ENCODE measurements at places on chromosomes 7 and 10.

- DNase-seq, result no peak
These were observed 1.2 kb downstream of the GTPBP10 start for GRCh38 chr7:90347759-90348158.

DNA sequence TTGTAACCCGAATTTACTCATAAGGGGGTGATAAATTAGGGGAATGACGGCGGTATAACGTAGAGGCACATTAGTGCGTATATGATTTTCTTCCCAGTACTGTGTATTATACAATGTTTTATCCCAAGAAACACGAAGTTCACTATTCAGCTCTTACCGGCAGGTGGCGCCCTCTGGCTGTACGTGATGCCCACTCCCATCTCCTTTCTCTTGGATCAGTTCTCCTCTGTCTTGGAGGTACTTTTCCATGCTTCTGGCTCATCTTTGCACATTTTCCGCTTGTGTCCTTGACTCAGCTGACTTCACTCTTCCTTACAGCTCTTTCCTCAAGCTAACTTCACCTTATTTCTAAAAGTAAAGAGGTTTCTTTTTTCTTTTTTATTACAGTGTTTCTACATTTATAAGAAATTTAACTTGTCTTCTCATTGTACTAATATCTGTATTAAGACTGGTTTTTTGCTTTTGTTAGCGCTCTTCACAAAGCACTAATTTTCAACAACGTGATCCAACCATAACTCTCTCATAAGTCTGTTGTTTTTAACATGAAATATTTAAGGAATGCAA, 21.3 kb downstream of the TMEM176B start:
- DNase-seq, result peak; percentile 75

GRCh38 chr10:14173706-14174594, 156.8 kb downstream of the FRMD4A start:
- peak; percentile 24 for DNase-seq

- no peak for DNase-seq
These were observed 177.1 kb downstream of the USP6NL start for GRCh38 chr10:11434324-11434723.

DNA sequence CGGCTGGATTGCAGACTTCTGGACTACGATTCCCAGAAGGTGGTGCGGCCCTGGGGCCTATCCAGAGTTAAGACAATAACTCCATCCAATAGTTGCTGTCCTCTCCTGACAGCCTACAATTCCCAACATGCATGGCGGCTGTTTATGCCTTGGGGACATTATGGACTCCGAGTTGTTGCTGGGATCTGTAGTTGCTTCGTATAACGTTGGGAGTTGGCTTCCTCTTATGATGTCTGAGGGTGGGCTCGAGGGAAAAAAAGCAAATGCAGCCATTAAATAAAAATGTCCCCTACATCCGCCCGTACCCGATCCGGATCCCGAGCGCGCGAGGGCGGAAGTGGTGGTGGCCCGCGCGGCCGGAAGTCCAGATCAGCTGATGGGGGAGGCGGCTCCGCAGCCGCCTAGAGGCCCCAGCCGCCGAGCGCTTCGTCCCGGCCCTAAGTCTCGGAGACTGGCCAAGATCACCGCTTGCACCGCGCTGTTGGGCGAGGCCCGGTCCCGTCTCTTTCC, at the start of gene ZSWIM8:
Gene ZSWIM8, plus strand, starts transcription at position 396 of the 510 bp plus-strand sequence. CDS start 273 bp downstream, outside the sequence.
- DNase-seq, result peak; percentile 95

GRCh38 chr10:42551582-42552187, 86.7 kb downstream of the ZNF33B start:
- no peak for DNase-seq

- peak; percentile 17 for DNase-seq
These were observed 324.6 kb downstream of the ATRNL1 start for GRCh38 chr10:115417585-115418265.

DNA sequence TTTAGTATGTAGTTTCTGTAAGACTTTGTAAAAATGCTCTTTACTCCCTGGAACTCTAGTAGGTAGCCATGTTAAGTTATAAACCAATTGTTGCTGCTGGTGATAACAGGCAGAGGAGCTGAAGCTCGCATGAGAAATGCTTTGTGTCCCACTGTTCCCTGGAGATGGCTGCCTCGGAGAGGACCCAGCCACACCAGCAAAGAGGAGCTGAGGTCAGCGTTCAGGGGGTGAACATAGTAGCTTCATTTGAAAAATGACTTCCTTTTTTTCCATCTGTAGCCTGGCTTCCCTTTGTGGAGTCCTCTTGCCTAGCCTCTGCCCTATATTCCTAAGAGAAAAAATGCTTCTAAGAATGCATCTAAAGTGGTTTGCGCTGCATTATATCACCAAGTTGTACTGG, 20.3 kb downstream of the CELF2 start:
- no peak for DNase-seq

GRCh38 chr7:12646139-12646538, 41.3 kb upstream of the ARL4A start:
- DNase-seq, result no peak

- no peak for DNase-seq
These were observed 99.5 kb downstream of the GPR85 start for GRCh38 chr7:112987171-112987570.

DNA sequence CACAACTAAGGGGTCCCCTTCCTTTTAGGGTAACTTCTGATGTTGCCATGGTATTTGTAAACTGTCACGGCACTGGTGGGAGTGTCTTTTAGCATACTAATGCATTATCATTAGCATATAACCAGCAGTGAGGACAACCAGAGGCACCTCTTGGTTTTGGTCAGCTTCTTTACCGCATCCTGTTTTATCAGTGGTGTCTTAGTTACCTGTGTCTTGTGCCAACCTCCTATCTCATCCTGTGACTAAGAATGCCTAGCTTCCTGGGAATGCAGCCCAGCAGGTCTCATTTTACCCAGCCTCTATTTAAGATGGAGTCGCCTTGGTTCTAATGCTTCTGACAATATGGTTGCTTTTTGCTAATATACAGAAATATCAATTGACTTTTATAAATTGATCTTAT, 54.9 kb downstream of the AHCYL2 start:
- no peak for DNase-seq

GRCh38 chr7:121891731-121892130, 18.8 kb downstream of the PTPRZ1 start:
- no peak for DNase-seq

DNA sequence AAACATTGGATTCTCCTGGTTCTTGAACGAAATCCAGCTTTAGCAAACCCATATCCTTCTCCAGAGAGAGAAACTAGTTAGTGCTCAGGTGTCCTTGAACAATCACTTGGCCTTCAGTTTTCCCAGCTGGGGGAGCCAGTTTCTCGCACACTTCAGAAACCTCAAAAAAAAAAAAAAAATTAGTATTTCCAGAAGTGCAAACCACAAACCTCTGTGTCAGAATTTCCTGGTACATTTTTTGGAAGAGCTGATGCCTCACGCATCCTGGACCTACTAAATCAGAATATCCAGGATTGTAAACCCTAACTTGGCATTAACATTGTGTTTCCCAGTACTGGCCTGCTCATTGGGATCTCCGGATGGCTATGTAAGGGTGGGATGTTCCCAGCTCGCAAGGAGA, 143.4 kb upstream of the EGR2 start:
- DNase-seq, result no peak

DNA sequence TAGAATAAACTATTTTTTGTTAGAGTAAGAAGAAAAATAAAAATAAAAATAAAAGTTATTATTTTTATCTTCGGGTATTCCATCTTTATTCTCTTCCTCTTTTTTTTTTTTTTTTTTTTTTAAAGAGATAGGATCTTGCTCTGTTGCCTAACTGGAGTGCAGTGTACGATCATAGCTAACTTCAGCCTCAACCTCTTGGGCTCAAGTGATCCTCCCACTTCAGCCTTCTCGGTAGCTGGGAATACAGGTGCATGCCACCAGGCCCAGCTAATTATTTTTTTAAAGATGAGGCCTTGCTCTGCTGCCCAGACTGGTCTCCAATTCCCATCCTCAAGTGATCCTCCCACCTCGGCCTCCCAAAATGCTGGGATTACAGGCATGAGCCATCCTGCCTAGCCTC, 15.4 kb downstream of the STAM start:
- no peak for DNase-seq

DNA sequence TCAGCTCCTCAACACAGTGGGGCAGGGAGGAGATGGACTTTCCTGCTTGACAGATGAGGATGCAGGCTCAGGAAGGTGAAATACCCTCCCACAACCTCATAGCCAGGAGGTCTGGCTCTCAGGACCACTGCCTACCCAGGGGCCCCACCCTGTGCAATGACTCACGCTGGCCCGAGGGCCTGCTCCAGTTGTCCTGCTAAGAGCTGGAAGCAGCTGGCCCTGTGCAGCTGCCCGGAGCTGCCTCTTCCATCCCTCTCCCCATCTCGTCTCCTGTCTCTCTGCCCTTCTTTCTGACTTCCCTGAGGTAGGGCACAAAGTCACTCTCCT, 123.9 kb downstream of the ZMIZ1 start:
- DNase-seq, result peak; percentile 84

DNA sequence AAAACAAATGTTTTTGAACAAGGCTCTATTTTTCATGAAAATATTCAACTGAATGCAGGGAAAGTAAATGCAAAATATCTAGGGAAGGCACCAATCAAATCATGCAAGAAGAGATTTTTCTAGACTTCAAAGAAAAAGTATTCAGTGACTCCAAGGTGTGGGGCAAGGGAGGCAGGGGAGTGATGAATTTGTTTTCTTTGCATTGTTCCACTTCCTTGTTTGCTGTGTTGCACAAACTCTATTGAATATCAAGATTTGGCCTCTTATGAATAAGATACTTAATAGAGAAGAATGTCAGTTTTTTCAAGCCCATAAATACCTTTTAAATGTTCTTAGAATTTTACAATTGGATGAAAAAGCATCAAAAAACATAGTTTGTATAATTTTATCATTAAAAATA, 26.4 kb downstream of the STEAP1 start:
- DNase-seq, result no peak

- peak; percentile 41 for DNase-seq
These were observed 134.8 kb upstream of the KIF5B start for GRCh38 chr10:32190890-32191491.

GRCh38 chr10:21499701-21500577, 25.5 kb downstream of the SKIDA1 start:
- peak; percentile 35 for DNase-seq

- DNase-seq, result peak; percentile 50
These were observed 31.8 kb upstream of the TMEM273 start for GRCh38 chr10:49220031-49220430.

DNA sequence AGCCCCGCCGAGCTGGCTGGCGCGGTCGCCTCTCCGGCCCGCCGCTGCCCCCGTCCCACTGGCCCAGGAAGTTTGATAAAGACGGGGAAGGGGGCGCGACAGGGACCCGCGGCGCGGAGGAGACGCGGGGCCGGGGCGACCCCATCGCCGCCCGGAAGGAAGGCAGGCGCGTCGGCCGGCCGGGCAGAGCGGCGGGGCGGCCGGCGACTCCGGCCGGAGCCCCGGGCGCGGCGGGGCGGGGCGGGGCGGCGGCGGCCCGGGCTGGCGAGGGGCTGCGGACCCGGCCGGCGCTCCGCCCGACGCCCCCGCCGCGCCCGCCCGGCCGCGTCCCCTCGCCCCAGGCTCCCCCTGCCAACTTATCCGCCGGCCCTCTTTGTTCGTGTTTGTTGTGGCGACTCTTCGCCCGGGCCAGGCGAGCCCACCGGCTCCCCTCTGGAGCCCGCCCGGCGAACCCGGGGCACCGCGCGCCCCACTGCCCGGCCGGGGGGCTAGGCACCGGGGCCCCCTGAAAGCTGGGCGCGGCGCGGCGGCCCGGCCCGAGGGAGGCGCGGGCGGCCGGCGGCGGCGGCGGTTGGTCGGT, 571 bp downstream of the KDM7A start:
- peak; percentile 47 for DNase-seq

- DNase-seq, result no peak
These were observed 436.3 kb downstream of the SORCS1 start for GRCh38 chr10:106728232-106728631.

DNA sequence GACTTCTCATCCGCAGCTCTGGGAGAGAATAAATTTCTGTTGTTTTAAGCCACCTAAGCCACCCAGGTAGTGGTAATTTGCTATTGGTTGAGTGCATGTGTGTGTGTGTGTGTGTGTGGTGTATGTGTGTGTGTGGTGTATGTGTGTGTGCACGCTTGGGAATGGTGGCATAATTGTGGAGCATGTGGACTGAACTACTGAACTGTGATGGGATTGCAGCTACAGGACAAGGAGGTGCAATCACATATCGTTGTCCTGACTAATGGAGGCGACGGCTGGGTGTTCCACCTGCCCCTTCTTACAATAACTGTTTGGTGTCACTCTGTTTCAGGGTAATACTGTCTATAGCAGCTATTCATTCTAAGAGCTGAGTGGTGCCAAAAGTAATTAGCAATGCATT, 448.7 kb upstream of the PFKP start:
- DNase-seq, result no peak

DNA sequence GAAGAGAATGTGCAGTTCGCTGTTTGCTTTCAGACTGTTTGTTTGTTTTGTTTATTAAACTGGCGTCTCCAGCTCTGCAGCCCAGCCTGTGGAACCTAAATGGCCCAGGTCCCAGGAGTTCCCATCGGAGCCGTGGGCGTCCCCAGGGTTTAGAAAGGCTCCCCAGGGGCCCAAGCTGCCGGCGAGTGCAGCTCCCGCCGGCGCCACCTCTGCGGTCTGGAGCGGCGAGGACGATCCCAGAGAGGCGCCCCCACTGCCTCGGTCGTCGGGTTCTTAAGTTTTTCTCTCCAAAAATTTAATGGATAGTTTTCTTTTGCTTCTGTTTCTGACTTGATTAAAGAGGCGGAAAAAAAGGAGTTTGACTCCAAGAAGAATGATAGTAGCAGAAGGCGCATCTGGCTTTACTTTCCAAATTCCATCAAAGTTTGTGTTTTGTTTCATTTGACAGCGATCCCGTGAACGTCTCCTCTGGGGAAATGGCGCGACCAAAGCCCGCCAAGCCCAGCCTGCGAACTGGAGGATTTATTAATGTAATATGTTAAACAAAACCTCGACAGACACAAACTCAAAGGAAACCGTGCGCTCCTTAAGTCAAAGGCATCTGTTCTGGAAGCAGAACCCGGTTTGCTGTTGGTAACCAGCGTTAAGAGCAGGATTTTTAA, 718 bp upstream of the FZD1 start:
- DNase-seq, result peak; percentile 42

- peak; percentile 97 for DNase-seq
These were observed at the start of gene PODXL for GRCh38 chr7:131556053-131556908. TSS of gene PODXL (minus strand) at chr7:131556628. CDS start at chr7:131556359, 269 bp downstream.

DNA sequence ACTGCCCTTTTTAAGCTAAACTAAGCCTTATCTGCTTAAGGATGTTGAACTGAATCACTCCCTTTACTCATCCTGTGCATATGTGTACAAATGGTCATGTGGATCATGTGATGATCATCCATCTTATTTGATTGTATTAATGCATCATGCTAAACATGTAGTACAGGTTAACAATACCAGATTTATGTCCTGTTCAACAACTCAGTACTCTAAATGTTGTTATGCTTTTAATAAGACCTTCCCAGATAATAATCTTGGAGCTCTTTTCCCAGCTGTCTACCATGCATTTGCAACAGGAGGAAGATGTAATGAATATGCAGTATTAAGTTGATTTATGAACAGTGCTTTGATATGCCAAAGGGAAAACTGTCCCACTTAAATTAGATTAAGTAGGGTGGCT, 318.0 kb downstream of the BICC1 start:
- DNase-seq, result no peak

GRCh38 chr7:28654110-28654509, 241.8 kb downstream of the CREB5 start:
- no peak for DNase-seq
